Kidney (tissue), 22 donors: ENCODE measurements at places on chromosomes 3 and 15. TPM values are rescaled to one million over a fixed set of nuclear protein-coding genes. Genes with fewer than 3 reads are reported as not detected.

GRCh38 chr3:89362496-89362895 lies 255.1 kb downstream of the EPHA3 start:
- no peak for DNase-seq

Gene HIGD2B
- not detected for polyA plus RNA-seq

Gene TMEM212
- polyA plus RNA-seq: not detected

Gene ARGFX
- not detected for polyA plus RNA-seq

GRCh38 chr3:185979721-185980121 lies 41.9 kb upstream of the TRA2B start:
- DNase-seq: no peak
